ENCODE measurements at places on chromosomes 12 and 14. TPM values are rescaled to one million over a fixed set of nuclear protein-coding genes. Genes with fewer than 3 reads are reported as not detected.

GRCh38 chr12:116152268-116152667 lies 125.2 kb downstream of the MED13L start:
- no peak for DNase-seq

The ZNF891 gene
- total RNA-seq, result 4.1 TPM

GRCh38 chr14:55814873-55815272 lies 234.9 kb downstream of the KTN1 start:
- no peak for DNase-seq

DNA sequence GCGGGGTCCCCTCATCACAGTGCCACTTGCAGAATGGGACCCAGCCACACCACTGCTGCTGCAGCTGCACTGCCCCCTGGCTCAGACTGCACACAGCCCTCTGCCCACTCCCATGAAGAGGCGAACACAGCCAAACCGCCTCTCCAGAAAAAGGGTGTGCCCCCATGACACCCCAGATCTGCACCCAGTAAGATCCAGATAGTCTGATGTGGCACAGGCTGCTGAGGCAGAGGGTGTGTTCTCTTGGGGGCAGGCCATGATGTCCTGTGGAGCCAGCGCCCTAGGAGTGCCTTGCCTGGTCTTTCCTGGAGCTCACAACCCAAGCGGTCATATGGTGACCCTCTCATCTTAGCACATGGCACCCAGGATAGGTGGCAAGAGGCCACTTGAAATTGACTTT lies 44.4 kb downstream of the SLC8B1 start:
- DNase-seq, result no peak

The MIP gene
- 0.30 TPM for total RNA-seq

The CARMIL3 gene
- total RNA-seq, result 10.2 TPM

Data from spinal cord (tissue), 10 donors.